ENCODE measurements at places on chromosomes 12 and 14.

DNA sequence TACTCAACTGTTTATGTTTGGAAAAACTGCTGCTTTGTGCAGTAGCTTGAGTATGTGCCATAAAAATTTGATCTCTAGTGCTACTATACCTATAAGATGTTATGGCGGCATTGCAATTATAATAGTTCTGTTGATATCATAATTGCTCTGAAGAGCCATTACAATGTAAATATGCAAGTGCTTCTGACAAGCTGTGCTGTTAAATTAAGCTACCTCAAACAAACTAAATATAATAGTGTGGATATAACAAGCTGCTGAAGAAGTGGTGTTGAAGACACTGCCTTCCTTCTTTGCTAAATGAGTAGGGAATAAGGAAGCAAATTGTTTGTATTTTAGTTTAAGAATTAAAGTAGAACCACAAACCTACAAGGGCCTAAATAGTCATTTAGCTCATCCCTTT lies 301.0 kb upstream of the MIS18BP1 start:
- DNase-seq = no peak

GRCh38 chr12:132837693-132838409 lies 9.2 kb upstream of the GOLGA3 start:
- no peak for DNase-seq

DNA sequence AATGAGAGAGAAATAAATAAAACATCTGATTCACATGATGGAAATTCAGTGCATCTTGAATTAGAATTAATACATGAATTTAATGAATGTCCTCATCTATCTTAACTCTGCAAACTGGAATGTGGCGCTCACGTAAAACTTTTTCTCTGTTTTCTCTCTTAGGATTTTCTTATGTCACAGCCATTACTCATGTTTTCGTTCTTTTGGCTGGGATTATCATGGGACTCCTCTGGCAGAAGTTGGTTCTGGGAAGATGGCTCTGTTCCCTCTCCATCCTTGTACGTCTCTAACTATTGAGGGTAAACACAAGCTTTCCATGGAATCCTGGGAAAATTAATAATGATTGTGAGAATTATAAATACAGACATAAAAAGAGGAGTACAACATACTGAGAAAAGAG lies 5.0 kb downstream of the CLEC12B start:
- DNase-seq = no peak

DNA sequence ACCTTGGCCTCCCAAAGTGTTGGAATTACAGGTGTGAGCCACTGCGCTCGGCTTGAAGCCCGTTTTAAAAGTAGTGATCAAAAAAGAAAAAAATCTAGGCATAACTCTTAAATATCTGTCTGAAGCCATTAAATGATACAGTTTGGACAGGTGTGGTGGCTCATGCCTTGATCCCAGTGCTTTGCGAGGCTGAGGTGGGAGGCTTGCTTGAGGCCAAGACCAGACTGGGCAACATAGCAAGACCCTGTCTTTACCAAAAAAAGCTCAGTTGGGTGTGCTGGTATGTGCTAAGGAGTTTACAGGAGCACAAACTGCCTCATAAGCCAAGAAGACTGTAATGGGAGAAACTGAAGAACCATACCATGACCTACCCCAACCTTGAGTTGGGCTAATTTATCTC lies 26.0 kb downstream of the SYNE2 start:
- DNase-seq = no peak

DNA sequence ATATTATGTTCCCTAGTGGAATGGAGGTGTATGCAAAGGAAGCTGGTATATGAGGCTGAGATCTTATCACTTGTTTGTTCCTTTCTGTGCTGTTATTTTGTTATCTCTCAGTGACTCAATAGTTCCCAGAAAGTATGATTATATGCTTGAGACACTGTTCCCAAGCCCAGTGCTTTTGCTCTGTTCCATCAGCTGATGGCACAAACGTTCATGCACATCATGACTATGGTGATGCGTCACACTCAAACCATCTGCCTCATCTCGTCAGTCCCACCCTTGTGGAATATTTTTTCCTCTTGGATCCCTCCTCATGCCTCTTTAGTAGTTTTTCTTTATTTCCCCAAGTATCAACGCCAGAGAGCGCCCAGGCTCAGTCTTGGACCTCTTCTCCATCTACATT lies 786.9 kb downstream of the AACS start:
- no peak for DNase-seq

DNA sequence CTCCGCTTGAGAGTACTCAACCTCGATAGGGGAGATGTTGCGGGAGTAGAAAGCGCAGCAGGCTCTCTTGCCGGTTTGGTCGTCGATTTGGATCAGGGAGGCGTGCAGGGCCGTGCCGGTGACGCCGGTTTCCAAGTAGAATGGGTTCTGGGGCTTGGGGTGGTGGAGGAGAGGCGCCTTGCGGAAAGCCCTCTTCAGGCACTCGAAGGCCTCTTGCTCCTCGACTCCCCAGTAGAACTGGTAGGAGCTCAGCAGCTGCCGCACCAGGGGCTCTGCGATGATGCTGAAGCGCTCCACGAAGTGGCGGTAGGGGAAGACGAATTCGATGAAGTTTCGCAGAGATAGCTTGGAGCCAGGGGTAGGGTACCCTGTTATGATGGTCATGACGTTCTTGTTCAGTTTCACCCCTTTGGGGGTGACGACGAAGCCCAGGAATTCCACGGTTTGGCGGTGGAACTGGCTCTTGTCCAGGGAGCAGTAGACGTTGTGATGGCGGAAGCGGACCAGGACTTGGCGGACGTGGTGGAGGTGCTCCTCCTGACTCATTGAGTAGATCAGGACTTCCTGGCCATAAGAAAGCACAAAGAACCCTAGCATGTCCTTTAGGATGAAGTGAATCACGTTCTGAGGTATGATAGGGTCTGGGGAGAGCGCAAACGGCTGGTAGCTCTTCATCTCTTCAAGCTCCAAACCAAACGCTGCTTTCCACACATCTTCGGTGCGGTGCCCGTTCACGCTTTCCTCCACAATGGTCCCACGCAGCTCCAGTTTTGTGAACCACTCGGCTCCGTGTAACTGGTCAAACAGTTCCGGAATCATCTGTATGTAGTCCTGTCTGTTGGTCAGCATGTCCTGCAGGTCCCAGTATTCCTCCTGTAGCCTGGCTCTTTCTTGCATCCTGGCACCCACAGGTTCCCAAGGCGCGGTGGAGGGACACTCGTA lies 21.2 kb downstream of the RTL1 start:
- DNase-seq = no peak

- DNase-seq = no peak
Observed at GRCh38 chr12:130462558-130463274, 125.0 kb downstream of the PIWIL1 start.

GRCh38 chr12:77435446-77436091 lies 370.2 kb upstream of the E2F7 start:
- no peak for DNase-seq

- DNase-seq = no peak
Observed at GRCh38 chr12:132713123-132713522, 2.5 kb downstream of the PGAM5 start.

DNA sequence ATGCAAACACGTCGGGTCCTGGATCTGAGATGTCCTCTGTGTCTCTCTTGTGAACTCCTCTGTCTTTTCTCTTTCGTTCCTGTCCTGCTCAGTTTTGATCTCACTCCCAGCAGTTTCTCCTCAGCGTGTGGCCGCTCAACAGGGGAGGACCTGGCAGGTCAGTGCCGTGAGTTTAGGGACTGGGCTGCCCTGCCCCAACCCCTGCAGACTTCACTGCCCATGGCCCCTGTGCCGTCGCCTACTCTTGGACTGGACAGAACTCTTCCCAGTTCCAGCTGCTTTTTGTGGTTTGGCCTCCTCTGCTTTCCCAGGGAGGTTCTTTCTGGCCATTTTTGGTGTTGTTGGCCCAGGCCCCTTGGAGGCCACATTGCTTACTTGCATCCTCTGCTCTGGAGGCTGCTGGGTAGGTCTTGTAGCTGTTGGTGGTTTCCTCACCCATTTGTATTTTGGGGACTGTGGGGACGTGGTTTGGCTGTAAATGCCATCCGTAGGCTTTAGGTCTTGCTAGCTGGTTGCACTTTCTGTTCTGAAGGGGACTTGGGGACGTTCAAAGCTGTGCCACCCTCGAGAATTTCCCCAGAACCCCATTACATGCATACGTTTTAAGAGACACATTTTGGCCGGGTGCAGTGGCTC lies 20.0 kb upstream of the DNAH10 start:
- DNase-seq = peak; percentile 32

- no peak for DNase-seq
Observed at GRCh38 chr12:106051853-106052531, 86.8 kb downstream of the NUAK1 start.

DNA sequence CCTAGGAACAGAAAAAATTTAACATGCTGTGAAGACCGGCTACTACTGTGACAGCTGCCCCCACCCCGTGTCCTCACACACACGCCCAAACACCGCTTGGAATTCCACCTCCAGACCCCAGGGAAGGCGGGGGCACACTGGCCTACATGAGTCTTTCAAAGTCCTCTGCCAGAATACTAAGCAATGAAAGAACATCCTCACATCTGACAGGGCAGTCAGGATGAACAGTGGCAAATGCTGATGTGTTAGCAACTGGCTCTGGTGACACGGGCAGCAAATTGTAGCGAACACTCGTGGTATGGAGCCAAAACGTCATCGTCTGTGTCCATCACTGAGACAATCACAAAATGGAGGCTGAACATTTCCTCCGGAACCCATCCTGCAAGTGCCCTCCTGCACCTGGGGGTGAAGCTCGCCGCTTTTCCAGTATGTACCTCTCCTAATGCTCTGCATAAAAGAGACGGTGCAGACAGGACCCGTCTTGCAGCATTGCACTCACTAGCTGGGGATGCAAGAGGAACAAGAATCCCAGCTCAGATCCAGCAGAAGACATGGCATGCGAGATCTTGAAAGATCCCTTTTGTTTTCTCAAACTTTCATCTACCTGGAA lies 94.8 kb downstream of the BCL11B start:
- peak; percentile 6 for DNase-seq

DNA sequence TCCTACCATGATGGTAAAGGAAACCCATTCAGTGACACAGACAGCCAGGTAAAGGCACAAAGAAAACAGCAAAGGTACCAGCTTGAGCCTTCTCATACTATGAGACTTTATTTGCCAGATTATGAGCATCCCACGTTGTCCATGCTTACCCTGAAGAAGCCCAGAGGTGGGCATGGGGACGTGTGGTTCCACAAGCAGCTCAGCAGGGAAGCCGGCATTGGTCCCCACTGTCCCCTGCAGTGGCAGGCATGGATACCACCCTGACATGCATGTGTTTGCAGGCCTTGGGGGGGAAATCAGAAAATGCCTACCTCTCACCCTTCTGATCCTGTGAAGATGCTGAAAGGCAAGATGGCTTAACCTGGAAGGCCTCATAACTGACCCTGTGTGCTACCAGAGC lies 183.1 kb downstream of the PIWIL1 start:
- DNase-seq = no peak

DNA sequence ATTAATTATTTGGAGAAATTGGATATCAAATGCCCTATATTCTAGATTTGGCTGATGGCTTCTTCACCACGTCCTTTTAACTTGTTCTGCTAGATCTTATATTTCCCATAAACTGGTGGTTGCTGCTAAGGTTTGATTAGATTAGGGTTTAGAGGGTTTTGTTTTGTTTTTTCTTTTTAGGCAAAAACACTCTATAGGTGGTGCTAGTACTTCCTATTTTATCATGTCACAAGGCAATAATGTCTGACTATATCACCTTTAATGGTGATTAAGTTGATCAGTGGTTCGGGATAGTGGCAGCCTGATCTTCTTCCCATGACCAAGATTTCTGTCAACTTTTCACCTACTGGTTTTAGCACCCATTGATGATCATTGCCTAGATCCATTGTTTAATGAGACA lies 455.1 kb downstream of the RAD51B start:
- DNase-seq = no peak

DNA sequence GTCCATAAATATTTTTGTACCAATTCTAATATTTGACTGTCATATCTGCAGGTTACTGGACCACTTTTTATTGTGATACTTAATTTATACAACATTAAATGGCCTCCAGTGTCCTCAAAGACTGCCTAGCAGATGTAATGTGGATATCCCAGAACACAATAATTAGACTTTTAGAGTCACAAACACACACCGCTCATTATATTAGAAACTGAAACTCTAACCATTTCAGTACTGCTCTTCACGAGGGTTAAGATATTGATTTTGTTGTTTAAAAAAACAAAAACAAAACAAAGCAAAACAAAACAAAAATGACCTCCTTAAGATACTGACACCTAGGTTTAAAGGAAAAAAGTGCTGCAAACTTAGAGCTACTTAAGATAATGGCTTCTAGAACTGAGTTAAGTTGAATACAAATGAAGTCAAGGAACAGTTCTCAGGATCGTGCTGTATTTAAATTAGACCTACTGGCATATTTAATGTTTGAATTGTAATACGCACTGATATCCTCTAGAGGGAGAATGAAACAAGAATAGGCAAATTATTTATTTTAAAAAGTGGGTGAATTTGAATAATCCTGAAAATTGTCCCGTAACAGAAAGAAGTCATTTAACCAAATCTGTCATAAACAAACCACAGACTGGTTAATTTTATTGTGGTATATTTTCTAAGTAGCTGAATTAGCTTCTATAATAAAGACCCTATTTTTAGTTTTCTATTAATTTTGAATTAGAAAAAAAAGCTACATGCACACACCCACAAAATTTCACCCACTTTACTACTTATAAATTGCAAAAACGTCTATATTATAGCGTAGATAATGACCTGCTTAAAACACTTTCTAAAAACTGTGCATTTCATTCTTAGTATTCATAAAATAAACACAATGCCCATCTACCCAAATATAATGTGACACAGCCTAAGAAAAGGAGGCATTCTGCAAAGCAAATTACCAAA lies 395.2 kb upstream of the DCN start:
- DNase-seq = no peak

DNA sequence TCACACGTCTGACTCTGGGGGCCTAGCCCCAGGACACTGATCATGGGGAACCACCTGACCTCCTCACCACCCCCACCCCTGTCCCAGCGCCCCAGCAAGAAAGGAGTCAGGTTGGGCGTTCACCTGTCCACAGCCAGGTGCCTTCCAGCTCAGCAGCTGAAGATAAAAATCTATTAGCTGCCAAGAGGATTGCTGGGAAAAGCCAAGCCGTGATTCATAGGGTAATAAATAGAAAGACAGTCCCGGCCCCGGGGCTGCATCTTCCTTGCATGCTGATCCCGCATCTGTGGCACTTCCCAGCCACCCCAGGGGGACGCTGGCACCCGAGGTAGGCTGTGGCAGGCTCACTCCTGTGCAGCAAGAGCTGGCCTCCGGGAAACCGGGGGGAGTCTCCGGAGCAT lies 70.2 kb upstream of the NCOR2 start:
- DNase-seq = no peak

DNA sequence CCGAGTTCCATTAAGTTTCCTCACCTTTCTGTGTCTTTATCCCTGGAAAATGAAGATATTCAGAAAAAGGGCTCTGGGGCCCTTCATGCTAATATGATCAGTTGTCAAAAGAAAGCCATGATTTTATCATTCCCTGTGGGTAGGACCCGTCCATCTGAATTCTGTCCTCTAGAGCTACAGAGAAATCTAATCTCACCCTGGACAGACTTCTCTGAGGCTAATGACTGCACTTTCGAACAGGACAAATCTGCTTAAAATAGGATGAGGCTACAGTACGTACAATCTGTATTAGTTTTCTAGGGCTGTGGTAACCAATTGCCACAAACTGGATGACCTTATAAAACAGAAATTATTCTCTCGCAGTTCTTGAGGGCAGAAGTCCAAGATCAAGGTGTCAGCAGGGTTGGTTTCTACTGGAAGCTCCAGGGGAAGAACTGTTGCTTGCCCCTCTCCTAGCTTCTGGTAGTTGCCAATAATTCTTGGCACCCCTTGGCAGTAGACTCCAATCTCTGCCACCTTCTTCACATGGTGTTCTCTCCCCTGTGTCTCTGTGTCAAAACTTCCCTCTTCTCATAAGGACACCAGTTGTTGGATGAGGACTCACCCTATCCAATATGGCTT lies 1.3 kb downstream of the AK7 start:
- DNase-seq = no peak

GRCh38 chr12:66851134-66851533 lies 172.3 kb upstream of the GRIP1 start:
- DNase-seq = no peak
